H1 (cell line): ENCODE measurements at places on chromosomes 1 and 21. TPM values are rescaled to one million over a fixed set of nuclear protein-coding genes. Genes with fewer than 3 reads are reported as not detected.

The THEMIS2 gene
- 12.4 and 17.3 TPM in 2 replicates for total RNA-seq

- no peak for DNase-seq
These were observed 5.1 kb downstream of the CA14 start for GRCh38 chr1:150262388-150263320.

The RXFP4 gene
- total RNA-seq: not detected in 2 replicates

The AMPD1 gene
- not detected in 2 replicates for total RNA-seq

The GNAI3 gene
- total RNA-seq: 9.2 and 9.8 TPM in 2 replicates

- DNase-seq: no peak
These were observed 19.5 kb downstream of the IFFO2 start for GRCh38 chr1:18936814-18937481.

- DNase-seq: no peak
These were observed 402 bp downstream of the PLEKHG5 start for GRCh38 chr1:6491081-6491449.
